MCF 10A (cell line): ENCODE measurements at places on chromosomes 3 and 15. TPM values are rescaled to one million over a fixed set of nuclear protein-coding genes. Genes with fewer than 3 reads are reported as not detected.

BCL2A1 gene
- total RNA-seq: not detected in 2 replicates

TMF1 gene
- total RNA-seq: 50.2 and 52.4 TPM in 2 replicates

GPR149 gene
- not detected in 2 replicates for total RNA-seq

TTC23 gene
- 15.1 and 15.6 TPM in 2 replicates for total RNA-seq

CSPG4 gene
- 0.05 and 0.21 TPM in 2 replicates for total RNA-seq

RRP9 gene
- total RNA-seq: 60.8 and 80.2 TPM in 2 replicates

- peaks cover 6% of the 10 kb centered on the region for H3K4me1 ChIP-seq
- no peak for DNase-seq
- H3K27me3 ChIP-seq: no peaks in the 10 kb centered on the region
- no peaks in the 10 kb centered on the region for H3K36me3 ChIP-seq
- no peak overlapping the region for H3K4me3 ChIP-seq
These were observed 46.1 kb downstream of the FRMD4B start for GRCh38 chr3:69339760-69340159.

GRCh38 chr15:68580026-68580882 lies 1.5 kb downstream of the CORO2B start:
- H3K4me1 ChIP-seq: peaks cover 4% of the 10 kb centered on the region
- H3K27me3 ChIP-seq: no peaks in the 10 kb centered on the region
- peak overlapping the region; percentile 63 for H3K4me3 ChIP-seq
- DNase-seq: no peak
- no peaks in the 10 kb centered on the region for H3K36me3 ChIP-seq

- H3K4me1 ChIP-seq: no peaks in the 10 kb centered on the region
- no peaks in the 10 kb centered on the region for H3K36me3 ChIP-seq
- no peak overlapping the region for H3K4me3 ChIP-seq
- DNase-seq: no peak
- H3K27me3 ChIP-seq: no peaks in the 10 kb centered on the region
- H3K27ac ChIP-seq: no peak overlapping the region
These were observed 365.6 kb downstream of the TIGIT start for GRCh38 chr3:114659109-114660061.

DNA sequence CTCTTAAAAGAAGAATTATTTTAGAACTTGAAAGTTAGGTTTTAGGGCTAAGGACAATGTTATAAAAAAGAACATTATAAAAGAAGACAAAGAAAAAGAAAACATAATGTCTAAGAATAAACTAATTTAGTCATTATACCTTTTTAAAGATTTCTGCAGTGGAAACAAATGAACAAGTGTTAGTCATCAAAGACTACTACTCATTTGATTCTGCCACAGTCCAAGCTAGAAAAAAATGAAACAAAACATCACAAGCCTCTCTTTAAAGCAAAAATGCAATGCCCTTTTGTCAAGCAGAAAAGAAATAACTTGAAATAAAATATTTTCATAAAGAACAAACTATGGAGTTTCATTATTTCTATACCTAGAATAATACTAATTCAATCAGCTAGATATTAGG lies 102.0 kb downstream of the TBC1D5 start:
- peak; percentile 24 for DNase-seq
- H3K27ac ChIP-seq: no peak overlapping the region
- H3K4me1 ChIP-seq: peaks cover 22% of the 10 kb centered on the region
- H3K27me3 ChIP-seq: no peaks in the 10 kb centered on the region

DNA sequence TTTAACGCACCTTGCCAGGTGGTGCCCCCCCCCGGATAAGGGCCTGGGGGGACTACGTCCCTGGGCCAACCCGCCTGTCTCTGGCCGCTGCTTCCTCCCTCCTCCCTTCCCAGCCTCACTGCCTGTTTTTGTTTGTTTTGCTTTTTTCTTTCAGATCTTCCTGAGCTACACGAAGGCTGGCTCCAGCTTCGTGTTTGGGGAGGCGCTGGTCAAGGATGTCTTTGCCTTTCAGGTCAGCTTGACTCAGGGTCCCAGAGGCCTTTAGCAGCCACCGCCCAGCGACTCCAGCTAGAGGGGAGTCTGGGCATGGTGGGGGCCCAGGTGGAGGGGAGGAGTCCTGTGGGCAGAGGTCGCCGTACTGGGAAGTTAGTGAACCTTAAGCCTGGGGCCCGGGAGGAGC lies 24.1 kb downstream of the SLC28A1 start:
- H3K27me3 ChIP-seq: no peaks in the 10 kb centered on the region
- H3K36me3 ChIP-seq: no peaks in the 10 kb centered on the region
- H3K27ac ChIP-seq: no peak overlapping the region
- no peak overlapping the region for H3K4me3 ChIP-seq
